ENCODE measurements at places on chromosomes 1 and 21.

GRCh38 chr1:84700070-84700469, 9.8 kb upstream of the SSX2IP start:
- DNase-seq = peak; percentile 54

DNA sequence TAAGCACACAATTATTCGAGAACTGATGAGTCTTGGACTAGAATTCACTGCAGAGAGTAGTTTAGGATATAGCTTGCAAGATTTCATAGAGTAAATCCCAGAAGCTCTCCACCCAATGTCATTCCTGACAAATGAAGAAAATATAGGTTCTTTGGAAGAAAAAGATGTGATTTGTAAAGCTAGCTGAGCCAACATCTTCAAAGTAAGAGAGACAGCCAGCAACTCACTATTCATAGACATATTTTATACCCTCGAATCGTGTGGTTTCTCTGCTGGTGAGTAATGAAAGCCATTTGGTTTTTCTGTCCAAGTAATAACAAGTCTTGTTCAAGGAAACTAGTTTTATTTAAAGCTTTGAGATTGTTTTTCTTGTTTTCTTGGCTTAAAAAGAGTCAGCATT, 165.7 kb upstream of the SYT6 start:
- no peak for DNase-seq

- DNase-seq = no peak
Observed at GRCh38 chr1:64163431-64163830, 40.0 kb upstream of the UBE2U start.

DNA sequence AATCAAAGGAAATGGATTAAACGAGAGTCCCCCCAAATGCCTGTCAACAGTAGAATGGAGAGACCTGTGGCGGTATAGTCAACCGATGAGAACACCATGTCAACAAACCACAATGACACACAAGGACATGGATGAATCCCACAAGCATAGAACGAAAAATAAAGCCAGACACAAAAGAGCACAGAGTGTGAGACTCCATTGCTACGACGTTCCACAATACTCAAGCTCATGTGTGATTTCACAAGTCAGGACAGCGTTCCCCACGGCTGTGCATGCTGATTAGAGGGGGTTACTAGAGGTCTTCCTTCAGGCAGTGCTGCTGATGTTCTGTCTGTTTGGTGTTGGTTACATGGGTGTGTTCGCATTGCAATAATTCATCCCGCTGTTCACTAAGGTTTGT, 5.8 kb upstream of the PLA2G2D start:
- DNase-seq = no peak

GRCh38 chr21:35511696-35512162, 462.6 kb upstream of the RUNX1 start:
- DNase-seq = no peak

GRCh38 chr1:219550201-219550600, 62.7 kb downstream of the ZC3H11B start:
- DNase-seq = no peak

DNA sequence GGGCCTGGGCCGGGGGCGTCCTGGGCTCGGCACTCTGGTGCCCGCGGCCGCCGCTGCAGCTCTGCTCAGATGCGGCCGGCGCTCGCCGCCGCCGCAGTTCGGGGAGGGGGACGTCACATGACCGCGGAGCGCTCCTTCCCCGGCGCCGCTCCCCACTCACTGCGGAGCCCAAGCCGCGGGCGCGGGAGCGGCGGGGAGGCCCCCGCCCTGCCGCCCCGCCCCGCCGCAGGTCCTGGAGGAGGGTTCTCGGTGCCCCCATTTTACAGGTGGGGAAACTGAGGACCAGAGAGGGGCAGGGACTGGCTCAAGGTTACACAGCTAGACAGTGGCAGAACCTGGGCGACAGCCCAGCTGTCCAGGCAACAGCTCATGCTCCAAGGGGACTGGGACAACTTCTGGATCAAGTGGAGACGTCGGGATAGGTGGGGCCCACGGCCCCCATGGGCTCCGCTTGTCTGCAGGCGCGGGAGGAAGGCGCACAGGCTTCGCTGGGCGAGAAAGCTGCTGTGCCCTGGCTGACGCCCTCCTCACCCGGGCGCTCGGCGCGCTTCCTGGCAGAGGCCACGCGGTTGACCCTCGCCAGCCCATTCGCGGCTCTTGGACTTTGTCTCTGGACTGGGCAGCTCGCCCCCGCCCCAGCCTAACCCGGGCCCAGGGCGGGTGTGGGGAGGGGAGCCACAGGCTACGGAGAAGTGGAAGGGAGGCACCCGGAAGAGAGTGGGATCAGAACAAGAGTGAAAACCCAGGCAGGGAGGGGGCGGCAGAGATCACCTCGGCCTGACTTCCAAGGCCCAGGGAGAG, at the start of gene RAP1GAP:
RAP1GAP (minus strand) TSS at position 100 of the 801 bp plus-strand sequence. CDS start 49,325 bp downstream, outside the sequence.
- DNase-seq = no peak

- no peak for DNase-seq
Observed at GRCh38 chr1:26862781-26863684, at the start of gene SFN. Gene SFN, plus strand, starts transcription at chr1:26863149. Its CDS starts 64 bp downstream, at chr1:26863213.

GRCh38 chr21:16194788-16195537, 465.2 kb downstream of the USP25 start:
- no peak for DNase-seq

GRCh38 chr1:1455366-1455884, 5.9 kb downstream of the ATAD3C start:
- no peak for DNase-seq

GRCh38 chr1:201226859-201227488, 36.4 kb downstream of the IGFN1 start:
- DNase-seq = no peak

DNA sequence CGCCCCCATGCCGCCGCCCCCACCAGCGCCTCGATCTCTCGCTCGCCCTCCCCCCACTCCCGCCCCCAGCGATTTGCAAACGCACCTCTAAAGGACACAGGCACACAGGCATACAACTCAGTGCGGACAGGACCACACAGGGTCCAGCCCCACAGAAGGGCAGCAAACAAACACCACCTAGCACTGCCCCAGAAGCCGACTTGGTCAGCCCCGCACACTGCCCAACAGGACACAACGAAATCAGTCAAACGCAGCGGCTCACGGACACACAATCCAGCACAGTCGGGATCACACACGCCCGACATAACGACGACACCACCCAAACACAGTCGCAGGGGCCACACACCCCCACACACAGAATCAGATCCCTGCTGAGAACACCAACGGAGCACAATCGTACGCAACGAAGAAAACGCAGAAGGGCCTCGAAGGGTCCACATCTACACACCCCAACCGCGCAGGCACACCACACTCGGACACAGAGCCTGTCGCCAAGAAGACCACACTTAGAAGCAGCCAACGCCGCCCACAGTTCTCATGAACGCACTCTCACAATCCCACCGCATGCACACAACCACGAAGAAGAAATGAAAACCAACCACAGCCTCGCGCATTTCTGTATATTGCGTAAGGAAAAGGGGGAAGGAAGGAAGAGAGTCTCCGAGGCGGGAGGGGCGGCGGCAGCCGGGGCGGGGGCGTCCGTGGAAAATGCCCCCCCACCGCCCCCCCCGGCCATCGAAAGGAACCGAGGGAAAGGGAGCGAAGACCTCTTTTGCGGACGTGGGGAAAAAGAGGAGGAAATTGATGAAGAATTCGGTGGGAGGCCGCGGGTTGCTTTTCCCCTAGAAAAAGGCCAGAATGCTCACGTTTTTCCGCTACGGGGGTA, 481 bp downstream of the TAL1 start:
- peak; percentile 68 for DNase-seq

GRCh38 chr1:85450832-85451231, 14.1 kb downstream of the DDAH1 start:
- DNase-seq = no peak

DNA sequence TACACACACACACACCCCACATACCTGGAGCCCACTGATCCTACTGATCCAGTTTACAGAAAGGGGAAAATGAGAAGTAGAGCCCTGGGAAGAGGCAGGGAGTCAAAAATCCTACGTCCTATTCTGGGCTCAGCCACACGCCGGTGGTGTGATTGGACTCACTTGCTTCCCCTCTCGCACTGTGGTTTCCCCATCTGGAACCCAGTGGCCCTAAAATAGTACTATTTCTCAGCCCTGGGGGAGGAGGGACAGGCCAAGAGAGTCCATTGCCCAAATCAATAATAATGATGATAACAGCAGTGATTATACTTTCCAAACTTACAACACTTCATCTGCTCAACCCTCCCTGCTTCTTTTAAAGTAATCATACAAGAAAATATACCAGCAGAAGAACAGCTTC, 2.9 kb upstream of the PIGR start:
- DNase-seq = peak; percentile 85
